ENCODE measurements at places on chromosomes 7 and 10. TPM values are rescaled to one million over a fixed set of nuclear protein-coding genes. Genes with fewer than 3 reads are reported as not detected.

- H3K27me3 ChIP-seq = no peaks in the 10 kb centered on the region
- H3K4me3 ChIP-seq = no peak overlapping the region
- no peak overlapping the region for H3K27ac ChIP-seq
- H3K36me3 ChIP-seq = peaks cover 5% of the 10 kb centered on the region
- no peaks in the 10 kb centered on the region for H3K4me1 ChIP-seq
These were observed 138.0 kb downstream of the ZFAND4 start for GRCh38 chr10:45534572-45534971.

- no peak for DNase-seq
- H3K4me1 ChIP-seq = peaks cover 6% of the 10 kb centered on the region
- H3K4me3 ChIP-seq = no peak overlapping the region
- H3K36me3 ChIP-seq = peaks cover 2% of the 10 kb centered on the region
- H3K27me3 ChIP-seq = no peaks in the 10 kb centered on the region
- no peak overlapping the region for H3K27ac ChIP-seq
These were observed 7.6 kb downstream of the SNX8 start for GRCh38 chr7:2306688-2307087.

Gene ENO4
- total RNA-seq = not detected

Gene CPVL
- total RNA-seq = not detected

DNA sequence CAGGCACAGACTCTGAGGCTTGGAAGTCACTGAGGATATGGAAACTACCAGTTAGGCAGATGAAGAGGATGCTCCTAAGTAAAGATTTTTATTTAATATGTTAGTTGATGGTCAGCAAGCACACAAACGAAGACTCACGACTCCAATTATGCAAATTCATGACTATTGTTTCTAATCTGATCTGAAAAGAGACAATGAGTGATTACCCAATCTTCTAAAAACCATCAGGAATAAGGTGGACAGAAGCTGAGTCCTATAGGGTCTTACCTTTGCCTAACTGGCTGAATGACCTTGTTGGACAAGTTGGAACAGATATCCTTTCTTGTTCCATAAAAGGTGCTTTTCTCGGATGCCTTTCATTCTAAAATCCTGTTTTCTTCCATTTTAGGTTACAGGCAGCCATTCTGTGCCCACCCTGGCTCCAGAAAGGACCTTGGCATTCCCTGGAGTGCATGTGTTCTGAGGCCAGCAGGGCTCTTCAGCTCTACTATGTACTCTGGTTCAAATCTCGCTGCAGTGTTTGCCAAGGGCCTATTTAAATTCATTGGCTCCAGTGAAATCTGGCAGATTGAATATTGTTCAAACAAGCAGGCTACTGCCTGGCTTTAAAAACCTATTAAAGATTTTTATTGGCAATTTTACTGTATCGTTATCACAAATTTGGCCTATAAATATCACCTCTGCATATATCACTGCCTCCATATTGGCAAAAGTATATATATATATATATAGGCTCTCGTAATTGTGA lies 77.5 kb downstream of the SLC25A13 start:
- H3K36me3 ChIP-seq = peaks cover 4% of the 10 kb centered on the region
- no peak overlapping the region for H3K27ac ChIP-seq
- H3K4me3 ChIP-seq = no peak overlapping the region
- H3K4me1 ChIP-seq = peaks cover 7% of the 10 kb centered on the region
- no peaks in the 10 kb centered on the region for H3K27me3 ChIP-seq

DNA sequence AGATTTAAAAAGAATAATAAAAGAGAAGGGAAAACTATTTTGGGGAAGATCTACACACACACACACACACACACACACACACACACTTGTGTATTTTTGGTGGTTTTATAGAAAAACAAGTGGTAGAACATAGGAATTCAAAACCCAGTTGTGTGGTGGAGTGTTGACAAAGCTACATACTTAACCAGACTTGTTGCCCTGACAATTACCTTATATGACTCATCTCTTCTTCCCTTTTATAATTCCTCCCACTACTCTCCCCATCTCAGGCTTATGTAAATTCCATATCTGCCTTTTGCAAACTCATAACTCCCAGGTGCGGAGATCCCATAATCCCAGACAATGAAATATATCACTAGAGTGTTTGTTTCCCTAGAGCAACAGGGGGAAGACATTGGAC lies 873.7 kb downstream of the NXPH1 start:
- no peak for DNase-seq
- no peaks in the 10 kb centered on the region for H3K27me3 ChIP-seq

- no peak overlapping the region for H3K27ac ChIP-seq
- H3K4me1 ChIP-seq = no peaks in the 10 kb centered on the region
- peaks cover 3% of the 10 kb centered on the region for H3K27me3 ChIP-seq
- H3K36me3 ChIP-seq = no peaks in the 10 kb centered on the region
- no peak overlapping the region for H3K4me3 ChIP-seq
These were observed 27.3 kb downstream of the HYAL4 start for GRCh38 chr7:123871998-123872867.

DNA sequence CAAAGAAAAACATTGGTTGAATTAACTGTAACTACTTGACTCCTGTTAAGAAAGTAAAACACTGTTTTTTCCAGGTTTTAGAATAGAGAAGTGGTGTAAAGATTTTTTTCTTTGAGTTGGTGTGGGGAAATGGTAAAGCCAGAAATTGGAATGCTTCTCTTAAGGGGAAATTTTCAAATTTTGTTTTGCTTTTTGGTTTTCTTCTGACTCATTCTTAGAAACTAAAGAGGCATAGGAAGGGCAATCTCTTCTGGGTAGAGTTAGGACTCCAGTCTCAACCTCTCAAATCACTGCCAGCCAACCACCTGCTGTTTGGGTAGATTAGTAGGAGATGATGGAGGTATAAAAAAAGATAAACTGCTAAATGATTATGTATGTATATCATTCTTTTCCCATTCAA lies 47.7 kb upstream of the STRIP2 start:
- peaks cover 12% of the 10 kb centered on the region for H3K36me3 ChIP-seq
- H3K27me3 ChIP-seq = no peaks in the 10 kb centered on the region
- DNase-seq = no peak
- H3K27ac ChIP-seq = no peak overlapping the region
- peaks cover 43% of the 10 kb centered on the region for H3K4me1 ChIP-seq

Gene FXYD4
- total RNA-seq = 0.44 TPM

- H3K36me3 ChIP-seq = no peaks in the 10 kb centered on the region
- no peak overlapping the region for H3K4me3 ChIP-seq
- H3K27ac ChIP-seq = no peak overlapping the region
- H3K27me3 ChIP-seq = no peaks in the 10 kb centered on the region
- H3K4me1 ChIP-seq = no peaks in the 10 kb centered on the region
These were observed 257.6 kb upstream of the TEX47 start for GRCh38 chr7:89053130-89053529.

- peaks cover 2% of the 10 kb centered on the region for H3K27me3 ChIP-seq
- no peaks in the 10 kb centered on the region for H3K4me1 ChIP-seq
- DNase-seq = no peak
- no peak overlapping the region for H3K4me3 ChIP-seq
- no peaks in the 10 kb centered on the region for H3K36me3 ChIP-seq
- H3K27ac ChIP-seq = no peak overlapping the region
These were observed 133.9 kb downstream of the AUTS2 start for GRCh38 chr7:69732203-69732602.

DNA sequence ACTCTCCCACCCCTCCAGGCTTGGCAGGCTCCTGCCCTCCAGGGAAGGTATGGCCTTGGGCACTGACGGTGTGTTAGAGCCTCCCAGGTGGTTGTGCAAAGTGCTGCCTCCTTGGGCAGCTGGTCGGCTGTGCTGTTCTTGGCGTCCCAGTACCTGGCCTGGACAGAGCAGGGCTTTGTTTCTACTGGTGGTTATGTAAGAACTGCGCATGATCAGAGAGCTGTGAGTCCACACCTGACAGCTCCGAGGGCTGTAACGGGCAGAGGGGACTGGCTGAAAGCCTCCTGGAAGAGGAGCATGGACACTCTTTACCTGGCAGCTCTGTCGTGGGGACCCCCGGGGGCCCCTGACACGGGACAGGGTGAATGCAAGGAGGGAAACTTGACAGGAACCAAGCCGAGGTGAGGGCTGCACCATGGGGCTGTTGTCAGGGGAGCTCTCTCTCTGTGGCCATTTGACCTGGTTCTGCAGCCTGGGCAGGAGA lies 3.1 kb upstream of the SFRP5 start:
- peaks cover 28% of the 10 kb centered on the region for H3K27me3 ChIP-seq
- peaks cover 5% of the 10 kb centered on the region for H3K4me1 ChIP-seq
- no peak for DNase-seq
- peaks cover 3% of the 10 kb centered on the region for H3K36me3 ChIP-seq
- no peak overlapping the region for H3K27ac ChIP-seq

Gene CALML3
- not detected for total RNA-seq

- H3K27me3 ChIP-seq = no peaks in the 10 kb centered on the region
- DNase-seq = no peak
- H3K36me3 ChIP-seq = peaks cover 1% of the 10 kb centered on the region
These were observed 142.0 kb downstream of the LCOR start for GRCh38 chr10:96973809-96974747.

- no peaks in the 10 kb centered on the region for H3K27me3 ChIP-seq
- no peak overlapping the region for H3K4me3 ChIP-seq
- peaks cover 74% of the 10 kb centered on the region for H3K4me1 ChIP-seq
- peaks cover 39% of the 10 kb centered on the region for H3K36me3 ChIP-seq
These were observed 14.0 kb downstream of the RALA start for GRCh38 chr7:39637400-39637799.

- no peak overlapping the region for H3K27ac ChIP-seq
- peaks cover 2% of the 10 kb centered on the region for H3K27me3 ChIP-seq
- no peak overlapping the region for H3K4me3 ChIP-seq
- no peaks in the 10 kb centered on the region for H3K4me1 ChIP-seq
- DNase-seq = no peak
These were observed 90.4 kb downstream of the C10orf105 start for GRCh38 chr10:71629131-71629530.

GRCh38 chr10:133128126-133129070 lies 31.6 kb upstream of the KNDC1 start:
- no peak overlapping the region for H3K4me3 ChIP-seq
- H3K27me3 ChIP-seq = peaks cover 3% of the 10 kb centered on the region
- no peak overlapping the region for H3K27ac ChIP-seq
- DNase-seq = no peak

DNA sequence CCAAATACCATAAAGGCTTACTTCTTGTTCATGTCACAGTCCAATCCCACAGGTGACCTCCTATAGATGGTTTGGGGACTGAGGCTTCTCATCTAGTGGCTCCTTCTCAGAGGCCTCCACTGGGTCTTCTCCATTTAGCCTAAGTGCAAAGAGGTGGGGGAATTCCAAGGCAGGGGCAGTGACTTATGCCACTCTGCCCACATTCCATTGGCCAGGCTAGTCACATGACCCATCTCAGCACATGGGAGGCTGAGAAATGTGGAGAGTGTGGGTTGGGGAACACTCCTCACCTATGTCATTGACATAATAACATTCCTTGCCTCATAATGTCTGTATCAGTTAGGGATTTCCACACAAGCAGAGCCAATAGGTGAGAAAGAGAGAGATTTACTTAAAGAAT lies 104.3 kb upstream of the PLXNA4 start:
- no peak overlapping the region for H3K27ac ChIP-seq
- no peaks in the 10 kb centered on the region for H3K4me1 ChIP-seq
- H3K27me3 ChIP-seq = peaks cover 3% of the 10 kb centered on the region
- H3K4me3 ChIP-seq = no peak overlapping the region
- DNase-seq = no peak
